ENCODE measurements at places on chromosomes 11 and 22. TPM values are rescaled to one million over a fixed set of nuclear protein-coding genes. Genes with fewer than 3 reads are reported as not detected.

Gene APOA4
- polyA plus RNA-seq, result not detected

Gene PHLDA2
- polyA plus RNA-seq, result 36.0 TPM

Gene LMNTD2
- 1.2 TPM for polyA plus RNA-seq

Gene TMEM258
- polyA plus RNA-seq, result 249 TPM

Gene CTSF
- 3.3 TPM for polyA plus RNA-seq

Gene CD3D
- not detected for polyA plus RNA-seq

Gene CCDC116
- 0.03 TPM for polyA plus RNA-seq

Gene ANKK1
- 0.92 TPM for polyA plus RNA-seq

- no peak for DNase-seq
These were observed 31.9 kb downstream of the ASCC2 start for GRCh38 chr22:29806196-29806595.

GRCh38 chr22:23385678-23386631 lies 194.1 kb downstream of the IGLL1 start:
- DNase-seq, result peak; percentile 48

DNA sequence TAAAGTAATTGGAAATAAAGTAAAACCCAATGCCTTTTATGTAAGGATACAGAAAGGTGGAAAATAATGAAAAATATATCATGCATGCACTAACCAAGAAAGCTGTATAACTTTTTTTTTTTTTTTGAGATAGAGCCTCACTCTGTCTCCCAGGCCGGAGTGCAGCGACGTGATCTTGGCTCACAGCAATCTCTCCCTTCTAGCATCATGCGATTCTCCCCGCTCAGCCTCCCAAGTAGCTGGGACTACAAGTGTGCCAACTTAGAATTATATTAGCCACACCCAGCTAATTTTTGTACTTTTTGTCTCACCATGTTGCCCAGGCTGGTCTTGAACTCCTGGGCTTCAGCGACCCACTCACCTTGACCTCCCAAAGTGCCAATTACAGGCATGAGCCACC lies 4.5 kb downstream of the GGT5 start:
- no peak for DNase-seq

GRCh38 chr22:23119494-23120414 lies 22.0 kb downstream of the RSPH14 start:
- no peak for DNase-seq

DNA sequence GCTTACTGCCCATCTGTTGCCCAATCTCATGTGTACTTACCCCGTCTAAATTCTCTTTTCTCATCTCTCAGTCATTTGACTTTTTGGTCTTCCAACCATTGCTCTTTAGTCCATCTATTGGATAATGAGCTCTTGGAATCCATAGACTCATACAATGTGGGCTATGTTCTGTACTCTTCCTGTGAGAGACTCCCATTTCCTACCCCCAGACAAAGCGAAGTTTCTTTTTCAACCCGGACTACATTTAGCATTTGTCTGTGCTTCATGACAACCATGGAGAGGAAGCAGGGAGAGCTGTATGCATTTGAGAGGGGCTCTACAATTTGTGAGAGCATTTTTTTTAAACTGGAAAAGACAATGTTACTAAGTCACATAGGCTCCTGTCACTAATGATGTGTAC lies 4.0 kb upstream of the ARHGAP42 start:
- no peak for DNase-seq

GRCh38 chr11:12838463-12839123 lies 164.4 kb downstream of the TEAD1 start:
- no peak for DNase-seq

DNA sequence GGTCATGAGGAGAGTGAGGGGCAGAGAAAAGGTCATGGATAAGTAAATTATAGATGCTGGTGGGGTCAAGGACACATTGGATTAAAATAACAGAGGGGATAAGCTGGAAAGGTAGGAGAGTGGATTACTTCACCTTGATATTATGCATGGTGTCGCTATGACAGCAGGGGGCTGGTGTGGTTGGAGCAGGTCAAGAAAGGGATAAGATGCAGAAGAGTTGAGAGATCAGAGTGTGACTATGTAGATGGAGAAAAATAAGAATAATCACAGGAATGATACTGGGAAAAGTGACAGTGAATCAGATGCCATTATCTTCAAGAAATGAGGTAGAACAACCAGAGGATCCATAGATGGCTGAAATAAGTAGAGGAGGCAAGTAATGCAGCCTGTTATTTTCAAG lies 29.4 kb upstream of the AMOTL1 start:
- no peak for DNase-seq

DNA sequence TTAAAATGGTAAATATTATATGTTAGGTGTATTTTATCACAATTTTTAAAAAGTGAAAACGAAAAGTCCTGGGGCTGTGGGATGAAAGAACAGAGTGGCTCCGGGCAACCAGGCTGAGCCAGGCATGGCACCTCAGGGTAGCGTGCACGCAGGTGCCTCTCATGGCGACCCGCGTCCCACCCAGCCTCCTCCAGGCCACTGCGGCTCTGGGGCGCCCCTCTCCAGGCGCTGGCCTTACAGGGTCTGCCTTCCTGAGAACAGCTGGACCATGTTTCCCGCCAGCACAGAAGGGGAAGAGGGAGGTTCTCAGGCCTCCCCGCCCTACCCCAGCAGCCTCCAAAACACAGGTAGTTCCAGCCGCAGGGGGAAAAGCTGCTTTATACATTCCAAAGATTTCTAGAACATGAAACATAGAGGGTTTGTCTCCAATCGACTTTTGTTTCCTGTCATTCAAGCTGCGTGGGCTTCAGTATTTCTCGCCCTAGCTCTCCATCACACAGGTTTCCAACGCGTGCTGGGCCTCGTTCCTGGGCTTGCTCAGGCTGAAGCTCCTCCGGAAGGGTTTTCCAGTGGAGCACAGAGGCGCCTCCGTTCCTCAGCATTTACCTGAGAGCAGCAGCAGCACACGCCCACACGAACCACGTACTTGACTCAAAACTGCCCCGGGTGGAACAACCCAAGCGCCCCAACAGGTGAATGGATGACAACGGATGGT lies 10.5 kb downstream of the EHD1 start:
- DNase-seq, result no peak

GRCh38 chr22:32699001-32699582 lies 102.4 kb upstream of the TIMP3 start:
- DNase-seq, result no peak

- DNase-seq, result no peak
These were observed 7.2 kb upstream of the TRABD start for GRCh38 chr22:50178471-50178864.

DNA sequence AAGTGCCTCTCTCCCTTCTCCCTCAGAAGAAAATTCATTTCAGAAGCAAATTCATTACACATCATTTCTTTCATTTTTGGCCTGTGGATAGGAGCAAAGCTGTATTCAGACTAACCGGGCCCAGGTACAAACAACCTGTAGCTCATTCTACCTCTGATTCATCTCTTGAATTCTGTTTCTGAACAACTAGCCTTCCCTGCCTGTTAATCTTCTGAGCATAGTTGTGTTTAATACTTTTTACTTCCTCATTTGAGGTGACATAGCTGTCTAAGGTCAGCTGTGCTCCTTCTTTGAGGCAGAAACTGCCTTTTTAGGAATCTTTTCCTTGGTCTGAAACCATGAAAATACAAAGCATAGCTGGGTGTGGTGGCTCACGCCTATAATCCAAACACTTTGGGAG lies 12.6 kb upstream of the IL18BP start:
- no peak for DNase-seq

DNA sequence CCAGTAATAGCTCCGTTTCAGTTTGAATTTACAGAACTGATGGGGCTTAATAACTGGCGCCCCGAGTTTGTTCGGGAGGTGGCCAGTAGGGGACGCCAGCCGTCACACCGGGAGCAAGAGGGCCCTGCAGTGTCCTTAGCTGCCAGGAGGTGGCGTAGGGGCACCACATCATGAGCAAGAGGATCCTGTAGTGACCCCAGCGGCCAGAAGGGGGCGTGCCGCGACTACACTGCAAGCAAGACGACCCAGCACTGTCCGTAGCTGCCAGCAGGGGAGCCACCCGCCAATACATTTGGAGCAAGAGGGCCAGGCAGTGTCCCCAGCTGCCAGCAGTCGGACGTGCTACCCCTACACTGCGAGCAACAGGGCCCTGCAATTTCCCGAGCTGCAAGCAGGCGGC lies 663.7 kb upstream of the B3GAT1 start:
- peak; percentile 5 for DNase-seq

GRCh38 chr22:43851979-43852307 lies 10.4 kb downstream of the SULT4A1 start:
- DNase-seq, result no peak

DNA sequence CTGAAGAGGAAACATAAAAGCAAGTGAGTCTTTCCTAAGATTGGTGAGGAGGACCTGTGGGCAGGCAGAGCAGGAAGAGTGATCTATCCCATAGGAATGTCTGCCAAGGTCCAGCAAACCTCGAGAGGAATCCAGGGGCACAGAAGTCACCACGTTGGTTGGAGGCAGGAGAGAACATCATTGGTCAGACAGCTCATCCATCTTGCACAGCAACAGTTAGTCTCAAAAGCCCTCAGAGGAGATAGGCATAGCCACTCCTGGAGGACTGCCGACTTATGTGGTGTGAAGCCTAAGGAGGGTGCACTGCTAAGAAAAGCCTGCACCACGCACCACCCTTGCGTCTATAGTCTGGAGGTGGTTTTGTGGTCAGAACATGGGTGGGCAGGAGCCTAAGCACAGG lies 109.1 kb downstream of the RASSF10 start:
- peak; percentile 97 for DNase-seq

DNA sequence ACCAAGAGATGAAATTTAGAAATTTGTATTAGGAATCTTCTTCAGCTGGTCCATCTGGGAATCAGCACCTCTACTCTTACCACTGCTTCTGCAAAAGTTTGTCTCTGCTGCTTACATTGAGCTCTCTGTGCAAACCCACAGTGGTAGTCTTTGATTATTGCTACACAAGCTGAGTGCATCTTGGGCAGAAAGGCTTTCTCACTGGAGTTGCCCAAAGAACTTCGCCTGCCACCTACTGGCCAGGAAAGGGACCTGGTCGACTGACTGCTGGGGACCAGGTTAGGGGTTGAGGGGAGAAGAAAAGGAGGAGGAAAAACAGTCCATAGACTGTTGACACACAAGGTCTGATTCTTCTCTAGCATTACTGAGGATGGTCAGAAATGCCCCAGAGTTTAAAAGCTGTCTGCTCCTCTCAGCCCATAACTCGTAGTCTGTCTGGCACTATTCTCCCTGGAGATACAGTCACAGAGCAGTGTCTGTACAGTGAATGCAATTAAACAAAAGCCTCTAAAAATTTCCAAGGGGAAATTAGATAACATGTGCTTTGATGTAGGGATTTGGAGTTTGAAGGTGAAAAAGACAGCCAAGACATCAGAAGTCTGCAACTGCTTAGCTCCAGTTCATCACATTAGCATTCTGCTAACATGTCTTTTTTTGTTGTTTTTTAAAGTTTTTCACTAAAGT lies 215.0 kb upstream of the CTSC start:
- DNase-seq, result no peak

DNA sequence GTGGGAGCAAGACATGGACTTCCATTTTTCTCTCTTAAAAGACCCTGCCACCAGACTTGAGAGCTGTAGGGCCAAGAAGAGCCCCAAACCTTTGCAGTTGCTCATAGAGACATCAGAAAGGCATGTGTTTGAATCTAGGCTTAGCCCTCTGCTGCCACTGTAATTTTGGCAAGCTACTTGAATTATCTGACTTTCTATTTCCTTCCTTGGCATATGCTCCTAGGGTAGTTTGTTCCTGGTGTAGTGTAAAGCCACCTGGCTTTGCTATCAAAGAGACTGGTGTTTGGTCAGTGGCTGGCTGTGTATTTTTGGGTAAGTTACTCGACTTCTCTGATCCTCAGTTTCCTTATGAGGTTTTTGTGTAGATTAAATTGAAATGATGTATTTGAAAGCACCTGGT lies 252.1 kb upstream of the CCDC90B start:
- no peak for DNase-seq

DNA sequence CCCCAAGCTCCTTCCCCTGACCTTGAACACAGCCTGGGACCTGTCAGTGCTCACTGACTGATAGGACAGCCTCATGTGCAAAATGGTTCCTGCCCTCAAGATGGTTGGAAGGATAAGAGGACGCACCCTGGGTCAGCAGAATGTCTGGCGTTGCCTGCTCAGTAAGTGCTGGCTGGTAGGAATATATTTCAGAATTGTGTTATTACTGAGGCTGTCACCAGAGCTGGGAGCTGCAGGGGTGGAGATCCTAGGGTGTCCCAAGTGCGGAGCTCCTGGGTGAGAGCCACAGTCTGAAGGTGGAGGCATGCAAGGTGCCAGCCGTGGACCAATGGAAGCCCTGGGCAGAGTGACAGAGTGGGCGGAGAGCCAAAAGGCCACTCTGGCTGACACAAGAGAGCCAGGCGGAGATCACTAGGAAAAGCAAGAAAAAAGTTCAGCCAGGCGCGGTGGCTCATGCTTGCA lies 1.0 kb upstream of the SEC14L4 start:
- DNase-seq, result no peak

DNA sequence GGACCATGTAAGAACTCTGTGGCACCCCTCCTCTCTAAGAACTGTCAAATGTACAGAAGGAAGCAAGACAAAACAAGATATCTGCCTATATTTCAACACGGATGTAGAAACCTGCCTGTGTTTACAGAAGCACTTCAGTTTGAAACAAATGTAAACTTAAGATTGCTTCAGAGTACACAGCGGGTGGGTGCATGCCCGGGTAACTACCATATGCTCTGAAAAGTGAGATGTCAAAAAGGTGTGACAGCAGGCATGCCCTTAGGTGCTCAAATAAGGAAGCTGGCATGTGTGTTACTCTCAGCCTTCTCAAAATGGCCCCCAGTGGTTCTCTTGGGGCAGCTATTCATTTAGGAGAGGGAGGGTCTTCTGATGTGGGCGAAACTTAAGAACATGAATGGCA lies 5.2 kb downstream of the ACP2 start:
- no peak for DNase-seq

DNA sequence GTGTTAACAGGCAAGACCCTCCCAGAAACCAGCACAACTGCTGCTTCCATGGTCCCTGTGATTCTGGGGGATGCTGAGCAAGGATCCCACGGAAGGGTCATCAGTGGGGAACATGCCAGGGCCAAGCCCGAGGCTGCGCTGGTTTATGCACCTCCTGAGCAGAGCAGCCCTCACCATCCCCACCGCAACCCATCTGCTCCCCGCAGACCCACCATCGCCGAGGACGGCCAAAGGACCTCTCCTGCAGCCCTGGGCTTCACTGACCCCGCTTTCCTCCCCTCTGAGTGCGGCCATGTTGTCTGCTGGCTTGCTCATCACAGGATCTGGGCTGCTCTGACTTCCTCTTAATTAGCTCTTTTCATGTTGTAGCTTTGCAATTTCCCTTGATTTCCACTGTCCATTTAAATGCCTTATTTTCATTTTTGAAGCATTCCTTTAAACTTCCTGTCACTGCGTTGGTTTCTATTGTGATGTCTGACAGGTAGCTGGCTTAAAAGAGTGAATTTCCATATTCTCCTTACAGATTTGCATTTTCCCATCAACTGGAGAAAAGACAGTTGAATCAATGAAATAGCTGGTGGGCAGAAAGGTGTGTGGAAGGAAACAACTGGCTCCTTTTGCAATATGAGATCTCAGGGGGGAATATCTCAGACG lies 14.9 kb downstream of the TP53AIP1 start:
- no peak for DNase-seq

DNA sequence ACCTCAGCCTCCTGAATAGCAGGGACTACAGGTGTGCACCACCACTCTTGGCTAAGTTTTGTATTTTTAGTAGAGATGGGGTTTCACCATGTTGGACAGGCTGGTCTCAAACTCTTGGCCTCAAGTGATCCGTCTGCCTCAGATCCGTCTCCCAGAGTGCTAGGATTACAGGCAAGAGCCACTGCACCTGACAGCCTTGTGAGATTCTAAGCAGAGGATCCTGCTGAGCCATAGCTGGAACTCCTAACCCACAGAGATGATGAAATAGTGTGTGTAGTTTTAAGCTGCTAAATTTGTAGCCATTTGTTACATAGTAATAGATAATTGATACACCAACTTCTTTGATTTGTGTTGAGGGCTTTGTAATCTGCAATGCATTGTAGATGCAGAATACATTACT lies 51.1 kb downstream of the CLMP start:
- no peak for DNase-seq
